Uterus (tissue), 4 donors: ENCODE measurements at places on chromosomes 1 and 21. TPM values are rescaled to one million over a fixed set of nuclear protein-coding genes. Genes with fewer than 3 reads are reported as not detected.

- H3K4me1 ChIP-seq = no peaks in the 10 kb centered on the region
- no peaks in the 10 kb centered on the region for H3K36me3 ChIP-seq
- peak; percentile 12 for DNase-seq
- H3K27me3 ChIP-seq = no peaks in the 10 kb centered on the region
- H3K4me3 ChIP-seq = no peak overlapping the region
- no peak overlapping the region for H3K27ac ChIP-seq
These were observed 90.6 kb downstream of the TRIM11 start for GRCh38 chr1:228315945-228316588.

- no peak overlapping the region for H3K4me3 ChIP-seq
- DNase-seq = no peak
- H3K4me1 ChIP-seq = no peaks in the 10 kb centered on the region
- no peaks in the 10 kb centered on the region for H3K36me3 ChIP-seq
- no peak overlapping the region for H3K27ac ChIP-seq
These were observed 7.2 kb downstream of the RPAP2 start for GRCh38 chr1:92306020-92306419.

Gene FMOD
- total RNA-seq = 72.1 TPM

DNA sequence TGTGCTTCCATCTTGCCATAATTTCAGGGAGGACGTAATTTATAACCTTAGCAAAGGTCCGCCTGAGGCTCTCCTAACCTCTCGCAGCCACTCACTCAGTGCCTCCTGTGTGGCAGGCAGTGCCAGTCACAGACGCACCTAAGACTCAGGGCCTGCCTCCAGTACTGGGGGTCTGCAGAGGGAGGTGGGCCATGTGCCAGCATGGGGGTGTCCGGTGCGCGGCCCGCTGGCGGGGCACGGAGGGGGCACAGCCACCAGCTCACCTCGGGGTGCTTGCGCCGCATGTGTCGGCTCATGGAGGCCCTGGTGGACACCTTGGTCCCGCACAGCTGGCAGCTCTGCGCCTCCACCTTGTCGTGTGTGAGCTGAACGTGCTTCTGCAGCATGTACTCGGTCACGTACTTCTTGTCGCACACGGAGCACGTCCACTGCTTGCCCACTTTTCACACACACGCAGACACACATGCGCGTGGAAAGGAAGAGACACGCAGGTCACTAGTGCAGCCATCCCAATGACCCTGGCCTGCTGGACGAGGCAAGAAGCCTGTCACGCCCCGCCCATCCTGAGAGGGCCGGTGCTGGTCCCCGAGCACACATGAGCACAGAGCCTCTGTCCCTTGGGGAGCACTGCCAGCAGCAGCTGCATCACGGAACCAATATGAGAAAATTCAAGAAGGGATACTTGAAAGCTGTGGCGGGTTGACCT, 43.2 kb upstream of the RIPK4 start:
- no peaks in the 10 kb centered on the region for H3K4me1 ChIP-seq
- H3K4me3 ChIP-seq = no peak overlapping the region
- DNase-seq = no peak
- no peak overlapping the region for H3K27ac ChIP-seq

Gene CASQ2
- total RNA-seq = 13.6 TPM

Gene S100A4
- 58.9 TPM for total RNA-seq

Gene SH3D21
- total RNA-seq = not detected

GRCh38 chr1:203287898-203288297, 17.4 kb upstream of the BTG2 start:
- H3K4me1 ChIP-seq = peaks cover 3% of the 10 kb centered on the region
- DNase-seq = no peak
- peak overlapping the region; percentile 99 for H3K27ac ChIP-seq
- no peaks in the 10 kb centered on the region for H3K36me3 ChIP-seq
- H3K4me3 ChIP-seq = no peak overlapping the region
- no peaks in the 10 kb centered on the region for H3K27me3 ChIP-seq

Gene KRTAP21-2
- not detected for total RNA-seq

- no peak overlapping the region for H3K4me3 ChIP-seq
- H3K27me3 ChIP-seq = no peaks in the 10 kb centered on the region
- no peak for DNase-seq
- peaks cover 11% of the 10 kb centered on the region for H3K4me1 ChIP-seq
These were observed 2.1 kb downstream of the RBM15 start for GRCh38 chr1:110341146-110341871.

- H3K27me3 ChIP-seq = no peaks in the 10 kb centered on the region
- H3K4me3 ChIP-seq = no peak overlapping the region
- H3K27ac ChIP-seq = no peak overlapping the region
- DNase-seq = no peak
These were observed 100.0 kb downstream of the SLC25A24 start for GRCh38 chr1:108100148-108100547.

Gene GLIS1
- total RNA-seq = 0.21 TPM

Gene RXRG
- under 0.01 TPM for total RNA-seq

GRCh38 chr1:158494796-158495195, 22.8 kb downstream of the OR10R2 start:
- DNase-seq = no peak
- H3K4me1 ChIP-seq = no peaks in the 10 kb centered on the region
- no peaks in the 10 kb centered on the region for H3K27me3 ChIP-seq
- no peak overlapping the region for H3K27ac ChIP-seq
- H3K36me3 ChIP-seq = no peaks in the 10 kb centered on the region

Gene KCNH1
- not detected for total RNA-seq

DNA sequence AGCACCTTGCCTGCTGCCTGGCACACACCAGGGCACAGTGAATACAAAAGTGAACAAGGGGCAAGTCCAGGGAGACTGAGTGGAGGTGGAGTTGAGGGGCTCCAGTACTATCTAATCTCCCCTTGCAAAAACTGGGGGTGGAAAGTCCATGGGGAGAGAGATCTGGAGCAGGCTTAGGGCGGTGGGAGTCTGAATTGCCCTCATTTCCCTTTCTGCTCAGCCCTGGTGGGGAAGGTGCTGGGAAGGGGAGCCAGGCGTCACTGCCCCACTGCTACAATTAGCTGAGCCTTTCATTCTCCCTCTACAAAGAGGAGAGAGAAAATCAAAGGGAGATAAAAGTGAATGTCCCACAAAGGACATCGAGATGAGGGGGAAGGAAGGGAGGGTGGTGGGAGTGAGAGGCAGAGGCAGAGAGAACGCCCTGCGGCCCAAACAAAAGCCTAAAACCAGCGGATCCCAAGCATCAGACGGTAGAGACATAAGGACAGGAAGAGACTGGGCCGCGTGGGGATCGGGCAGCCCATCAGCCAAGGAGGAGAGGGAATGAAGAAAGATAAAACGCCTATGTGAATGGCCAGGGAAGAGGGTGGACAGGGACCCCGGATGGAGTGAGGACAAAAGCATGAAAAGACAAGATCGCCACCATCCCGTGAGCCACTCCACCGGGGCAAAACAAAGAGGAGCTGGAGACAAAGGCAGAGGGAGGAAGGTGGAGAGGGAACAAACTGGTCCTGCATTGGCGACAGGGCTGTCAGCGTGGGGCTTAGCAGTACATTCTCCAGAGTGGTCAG, 46.8 kb upstream of the SOX13 start:
- no peaks in the 10 kb centered on the region for H3K36me3 ChIP-seq
- H3K4me3 ChIP-seq = no peak overlapping the region
- H3K4me1 ChIP-seq = no peaks in the 10 kb centered on the region

Gene OVAAL
- not detected for total RNA-seq

DNA sequence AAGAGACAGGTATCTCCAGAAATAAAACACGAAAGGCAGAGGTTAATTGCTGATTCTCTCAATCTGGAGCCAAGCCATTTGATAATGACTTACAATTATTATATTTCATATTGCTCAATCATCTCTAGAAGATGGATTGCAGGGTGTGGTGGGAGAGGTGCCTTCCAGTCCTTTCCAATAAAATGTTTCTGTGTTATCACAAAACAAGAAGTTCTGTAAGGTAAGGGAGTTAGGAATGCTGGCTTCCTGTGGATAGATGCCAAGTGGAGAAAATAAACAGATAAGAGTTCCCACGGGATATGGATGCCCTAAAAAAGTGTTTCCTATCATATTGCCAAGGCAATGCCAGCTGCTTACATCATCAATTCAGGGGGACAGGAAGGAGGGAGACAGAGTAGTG, 7.2 kb upstream of the CCN1 start:
- peaks cover 7% of the 10 kb centered on the region for H3K4me1 ChIP-seq
- H3K36me3 ChIP-seq = no peaks in the 10 kb centered on the region
- no peak for DNase-seq
- H3K27me3 ChIP-seq = no peaks in the 10 kb centered on the region
- no peak overlapping the region for H3K4me3 ChIP-seq

DNA sequence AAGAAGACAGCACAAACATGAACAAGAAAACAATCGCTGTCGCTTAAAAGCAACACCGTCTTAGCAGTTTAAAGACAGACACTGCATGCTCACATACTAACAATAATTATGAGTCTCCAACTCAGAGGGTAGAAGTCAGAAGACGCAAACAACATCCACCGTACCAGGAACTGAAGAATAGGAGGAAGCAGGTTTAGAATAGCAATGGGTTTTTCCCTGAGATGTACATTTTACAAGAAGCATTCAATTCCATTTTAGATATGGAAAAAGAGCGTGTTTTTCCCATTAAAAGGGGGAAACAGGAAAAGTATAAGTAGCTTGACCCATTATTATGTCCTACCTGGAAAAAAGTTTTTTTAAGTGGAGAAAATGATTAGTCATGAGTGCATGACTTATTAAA, 34.5 kb upstream of the KCNE1 start:
- no peaks in the 10 kb centered on the region for H3K27me3 ChIP-seq
- H3K4me1 ChIP-seq = no peaks in the 10 kb centered on the region
- DNase-seq = no peak
- peak overlapping the region; percentile 21 for H3K27ac ChIP-seq
- H3K36me3 ChIP-seq = no peaks in the 10 kb centered on the region

GRCh38 chr1:1035291-1035943, 15.5 kb downstream of the AGRN start:
- no peaks in the 10 kb centered on the region for H3K27me3 ChIP-seq
- H3K4me1 ChIP-seq = peaks cover 28% of the 10 kb centered on the region
- H3K27ac ChIP-seq = no peak overlapping the region
- no peak overlapping the region for H3K4me3 ChIP-seq
- DNase-seq = no peak

Gene PTPN7
- not detected for total RNA-seq

- peak; percentile 17 for DNase-seq
- H3K27ac ChIP-seq = no peak overlapping the region
- H3K36me3 ChIP-seq = no peaks in the 10 kb centered on the region
- H3K4me1 ChIP-seq = no peaks in the 10 kb centered on the region
- H3K4me3 ChIP-seq = no peak overlapping the region
These were observed 78.9 kb downstream of the UBE2U start for GRCh38 chr1:64282351-64282750.

- H3K27ac ChIP-seq = no peak overlapping the region
- H3K36me3 ChIP-seq = no peaks in the 10 kb centered on the region
- no peaks in the 10 kb centered on the region for H3K4me1 ChIP-seq
- no peak for DNase-seq
- H3K27me3 ChIP-seq = no peaks in the 10 kb centered on the region
- H3K4me3 ChIP-seq = no peak overlapping the region
These were observed 102.4 kb upstream of the ZNF281 start for GRCh38 chr1:200512191-200512590.

Gene ZMYM1
- total RNA-seq = 29.2 TPM

Gene SUSD4
- 0.73 TPM for total RNA-seq

DNA sequence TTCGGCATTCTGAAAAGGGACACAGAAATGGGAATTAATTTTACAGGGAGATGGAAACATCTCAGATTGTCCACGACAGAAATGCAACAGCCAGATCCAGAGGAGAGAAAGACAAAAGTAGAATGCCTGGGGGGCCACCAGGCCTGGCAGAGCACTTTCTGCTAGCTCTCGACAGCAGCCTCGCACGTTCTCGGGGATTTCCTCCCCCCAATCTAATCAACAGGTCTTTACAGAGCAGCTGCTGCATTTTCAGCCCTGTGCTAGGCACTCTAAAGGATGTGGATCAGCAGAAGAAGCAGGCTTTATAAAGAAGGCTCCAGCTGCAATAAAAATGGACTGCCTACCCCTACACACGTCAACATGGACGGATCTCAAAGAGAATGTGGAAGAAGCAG, 10.6 kb downstream of the CSRP1 start:
- H3K4me1 ChIP-seq = peaks cover 45% of the 10 kb centered on the region
- no peaks in the 10 kb centered on the region for H3K36me3 ChIP-seq
- H3K27me3 ChIP-seq = no peaks in the 10 kb centered on the region
- DNase-seq = no peak

DNA sequence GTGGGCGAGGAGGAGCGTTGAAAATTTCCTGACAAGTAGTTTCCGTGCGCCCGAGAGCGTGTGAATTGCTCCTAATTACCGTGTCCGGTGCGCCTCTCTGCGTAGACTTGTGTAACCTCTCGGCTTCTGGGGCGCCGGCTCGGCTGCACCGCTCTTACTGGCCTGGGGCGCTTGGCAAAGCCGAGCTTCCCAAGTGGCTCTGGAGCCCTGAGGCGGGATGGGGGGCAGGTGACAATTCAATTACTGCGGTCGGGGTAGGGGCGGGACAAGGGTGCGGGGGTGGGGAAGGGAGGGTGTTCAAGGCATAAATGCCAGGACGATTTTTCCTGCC, 392 bp upstream of the DMRTA2 start:
- no peaks in the 10 kb centered on the region for H3K36me3 ChIP-seq
- H3K4me1 ChIP-seq = peaks cover 38% of the 10 kb centered on the region
- no peak overlapping the region for H3K27ac ChIP-seq
- H3K27me3 ChIP-seq = peaks cover 86% of the 10 kb centered on the region
- H3K4me3 ChIP-seq = no peak overlapping the region
- DNase-seq = no peak

- no peaks in the 10 kb centered on the region for H3K27me3 ChIP-seq
- peak overlapping the region; percentile 26 for H3K27ac ChIP-seq
- H3K4me1 ChIP-seq = no peaks in the 10 kb centered on the region
- no peaks in the 10 kb centered on the region for H3K36me3 ChIP-seq
- DNase-seq = no peak
These were observed 119.0 kb upstream of the PPP2R5A start for GRCh38 chr1:212166244-212166643.

DNA sequence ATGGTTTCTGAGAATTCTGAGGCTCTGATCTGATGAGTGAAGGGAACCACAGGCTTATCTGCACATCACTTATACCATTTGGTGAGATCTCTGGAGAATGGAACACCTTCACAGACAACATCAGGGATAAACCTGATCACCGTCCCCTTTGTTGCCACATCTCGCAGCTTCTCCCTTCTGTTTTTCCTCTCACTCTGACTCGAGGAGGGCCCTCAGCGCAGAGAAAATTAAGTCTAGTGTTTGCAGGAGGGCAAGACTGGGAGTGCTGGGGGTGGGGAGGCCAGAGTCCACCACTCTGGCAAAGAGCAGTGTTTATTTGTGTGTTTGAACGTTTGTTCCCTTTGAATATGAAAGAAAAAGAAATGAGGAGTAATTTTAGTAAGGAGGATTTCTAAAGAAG, 29.0 kb upstream of the BATF3 start:
- no peaks in the 10 kb centered on the region for H3K4me1 ChIP-seq
- no peak overlapping the region for H3K4me3 ChIP-seq
- no peak overlapping the region for H3K27ac ChIP-seq
- H3K36me3 ChIP-seq = no peaks in the 10 kb centered on the region
- DNase-seq = no peak

Gene ZNF648
- 1.7 TPM for total RNA-seq

GRCh38 chr1:202081992-202082391, 40.7 kb upstream of the GPR37L1 start:
- H3K36me3 ChIP-seq = no peaks in the 10 kb centered on the region
- H3K4me3 ChIP-seq = no peak overlapping the region
- DNase-seq = no peak
- H3K27me3 ChIP-seq = no peaks in the 10 kb centered on the region
- H3K27ac ChIP-seq = no peak overlapping the region

- no peaks in the 10 kb centered on the region for H3K27me3 ChIP-seq
- no peak overlapping the region for H3K27ac ChIP-seq
- no peaks in the 10 kb centered on the region for H3K4me1 ChIP-seq
- H3K36me3 ChIP-seq = no peaks in the 10 kb centered on the region
- no peak overlapping the region for H3K4me3 ChIP-seq
These were observed 95.8 kb downstream of the ARHGEF10L start for GRCh38 chr1:17635276-17635675.

Gene C1orf94
- total RNA-seq = not detected
